ENCODE measurements at places on chromosomes 2 and 18. TPM values are rescaled to one million over a fixed set of nuclear protein-coding genes. Genes with fewer than 3 reads are reported as not detected.

DNA sequence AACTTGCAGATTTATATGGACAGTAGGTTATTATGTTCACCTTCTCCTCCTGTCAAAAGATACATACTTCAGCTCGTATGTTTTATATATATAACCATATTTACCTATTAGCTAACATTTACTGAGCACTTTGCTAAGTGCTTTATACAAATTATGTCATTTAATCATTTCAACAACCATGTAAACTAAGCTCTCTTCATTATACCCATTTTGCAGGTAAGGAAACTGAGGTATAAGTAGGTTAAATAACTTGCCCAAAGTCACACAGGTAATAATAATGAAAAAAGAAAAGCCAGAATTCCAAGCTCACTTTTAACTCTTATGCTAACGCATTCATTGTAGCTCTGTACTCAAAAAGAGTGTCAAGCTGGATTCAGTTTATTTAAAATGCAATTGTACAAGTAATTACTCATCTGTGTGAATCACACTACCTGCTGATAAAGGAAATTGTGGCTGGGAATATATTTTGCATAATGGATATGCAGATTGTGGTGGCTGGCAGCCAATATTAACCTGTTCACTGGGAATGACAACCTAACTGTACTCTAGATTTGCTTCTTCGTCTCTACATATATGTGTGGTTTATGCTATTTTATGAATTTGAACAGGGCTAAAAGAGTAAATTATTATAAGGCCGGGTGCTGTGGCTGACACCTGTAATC lies 20.6 kb downstream of the SLC16A14 start:
- no peak for DNase-seq

- DNase-seq: no peak
These were observed 404.9 kb downstream of the TMEM182 start for GRCh38 chr2:103166456-103167324.

GRCh38 chr2:80706541-80706940 lies 402.0 kb upstream of the LRRTM1 start:
- DNase-seq: no peak

DNA sequence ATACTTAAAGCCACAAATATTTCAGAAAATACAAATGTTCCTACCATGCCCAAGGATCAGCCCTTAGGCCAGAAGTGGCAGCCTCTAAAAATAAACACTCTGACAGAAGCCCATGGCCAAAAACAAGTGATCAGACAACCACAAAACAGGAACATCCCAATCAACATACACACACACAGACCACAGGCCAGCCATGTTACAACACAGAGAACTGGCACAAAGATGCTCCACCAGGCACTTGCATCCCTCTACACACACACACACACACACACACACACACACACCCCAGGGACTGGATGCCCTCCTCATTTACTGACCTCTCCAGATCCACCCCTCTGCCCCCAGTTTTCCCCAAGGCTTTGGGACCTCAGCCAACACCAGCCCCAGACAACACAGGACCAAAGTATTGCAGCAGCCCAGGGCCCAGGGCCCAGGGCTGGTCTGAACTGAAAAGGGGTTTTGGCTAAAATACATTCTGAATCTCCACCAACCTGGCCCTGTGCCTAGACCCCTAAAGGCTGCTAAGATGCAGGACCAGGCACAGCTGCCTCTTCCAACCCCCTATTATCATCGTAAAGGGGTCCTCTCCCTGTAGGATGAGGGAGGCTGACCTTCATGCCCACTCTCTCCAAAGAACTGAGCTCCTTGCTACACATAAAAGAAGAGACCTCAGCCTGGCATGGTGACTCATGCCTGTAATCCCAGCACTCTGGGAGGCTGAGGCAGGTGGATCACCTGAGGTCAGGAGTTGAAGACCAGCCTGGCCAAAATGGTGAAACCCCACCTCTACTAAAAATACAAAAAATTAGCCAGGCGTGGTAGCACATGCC lies 151.4 kb downstream of the TNS1 start:
- DNase-seq: no peak

The SEPTIN10 gene
- 0.64 TPM for total RNA-seq

The MALL gene
- not detected for total RNA-seq

Measured in natural killer cell treated with Interleukin-12 subunit alpha and Interleukin-12 subunit beta and Interleukin-15 and Interleukin-18, amount 100 ng/mL, for 72 hours (primary cell).